IPS DF 6.9 (cell line): ENCODE measurements at places on chromosomes 3 and 15.

- DNase-seq = no peak
These were observed 129.1 kb upstream of the RAP2B start for GRCh38 chr3:153032891-153033290.

GRCh38 chr3:142098964-142099363 lies 50.4 kb downstream of the TFDP2 start:
- DNase-seq = no peak

DNA sequence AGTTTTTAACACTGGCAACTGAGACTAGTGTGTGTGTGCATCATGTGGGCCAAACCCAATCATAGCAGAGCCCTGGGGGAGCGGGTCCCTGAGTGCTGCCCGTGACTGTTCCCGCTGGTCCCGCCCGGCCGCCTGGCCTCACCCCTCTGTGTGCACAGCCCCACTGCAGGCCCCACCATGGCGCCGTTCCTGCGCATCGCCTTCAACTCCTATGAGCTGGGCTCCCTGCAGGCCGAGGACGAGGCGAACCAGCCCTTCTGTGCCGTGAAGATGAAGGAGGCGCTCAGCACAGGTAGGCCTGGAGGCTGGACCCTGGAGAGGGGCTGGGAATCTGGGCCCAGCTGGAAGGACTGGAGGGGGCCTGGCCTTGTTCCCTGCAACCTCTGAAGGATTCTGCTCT lies 17.2 kb downstream of the PRKCD start:
- DNase-seq = no peak

GRCh38 chr3:185534511-185534910 lies 17.9 kb downstream of the LIPH start:
- no peak for DNase-seq

GRCh38 chr15:62979252-62979651 lies 63.3 kb upstream of the TPM1 start:
- DNase-seq = no peak

GRCh38 chr15:74788683-74789151 lies 6.8 kb downstream of the CSK start:
- no peak for DNase-seq

GRCh38 chr15:98648654-98649471 lies 524 bp downstream of the IGF1R start:
- no peak for DNase-seq

- no peak for DNase-seq
These were observed 190.5 kb downstream of the GREM1 start for GRCh38 chr15:32908135-32908801.

DNA sequence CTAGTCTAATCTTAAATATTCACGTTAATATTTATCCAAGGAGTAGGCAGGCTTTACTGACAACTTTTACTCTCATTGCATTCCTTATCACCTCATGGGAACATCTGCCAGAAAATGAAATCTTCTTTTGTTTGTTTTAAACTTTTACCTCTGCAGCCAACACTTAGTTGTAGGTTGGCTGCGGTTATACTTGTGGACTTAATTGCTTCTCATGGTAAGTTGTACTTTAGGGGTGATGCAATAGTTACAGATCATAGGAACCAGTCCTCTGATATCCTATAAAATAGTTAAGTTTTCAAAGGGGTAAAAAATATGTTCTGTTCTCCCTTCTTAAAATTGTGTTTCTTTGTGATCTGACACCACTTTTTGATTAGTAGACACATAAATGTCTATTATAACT lies 321.9 kb downstream of the ZPLD1 start:
- no peak for DNase-seq

- DNase-seq = no peak
These were observed 50.8 kb upstream of the CTDSPL start for GRCh38 chr3:37810848-37811247.
